ENCODE measurements at places on chromosomes 2 and 18.

GRCh38 chr2:190443778-190444481 is 35.8 kb downstream of the MFSD6 start:
- DNase-seq: no peak

DNA sequence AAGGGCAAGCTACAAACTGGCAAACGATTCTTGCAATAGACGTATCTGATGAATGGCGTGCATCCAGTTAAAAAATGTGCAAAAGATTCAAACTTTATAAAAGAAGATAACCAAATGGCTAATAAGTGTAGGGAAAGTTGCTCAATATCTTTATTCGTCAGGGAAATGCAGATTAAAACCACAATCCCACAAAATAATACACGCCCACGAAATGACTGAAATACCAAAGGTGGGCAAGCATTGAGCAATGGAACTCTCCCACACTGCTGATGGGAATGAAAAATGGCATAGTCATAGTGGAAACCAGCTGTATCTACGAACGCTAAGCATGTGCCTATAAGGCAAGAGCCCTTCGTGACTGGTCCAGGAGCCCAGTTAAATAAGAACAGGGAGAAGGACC is 168.6 kb upstream of the SIX2 start:
- DNase-seq: no peak

DNA sequence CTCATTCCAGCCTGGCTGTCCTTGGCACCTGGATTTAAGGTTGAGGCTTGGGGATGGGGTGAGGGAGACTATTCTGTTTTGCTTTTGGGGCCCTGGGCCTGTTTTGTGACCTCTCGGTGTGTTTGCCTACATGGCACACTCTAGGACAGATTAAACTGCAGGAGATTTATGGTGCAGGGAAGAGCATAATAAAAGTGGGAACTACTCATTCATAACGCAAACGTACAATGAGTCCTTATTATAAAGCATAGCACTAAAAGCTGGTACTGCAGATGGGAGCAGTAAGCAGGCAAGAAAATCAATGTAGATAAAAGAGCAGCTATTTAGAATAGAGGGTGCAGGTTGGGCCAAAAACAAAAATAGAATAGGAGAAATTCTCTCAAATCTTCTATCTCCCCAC is 238.4 kb downstream of the ACTR3 start:
- DNase-seq: no peak

- no peak for DNase-seq
Observed at GRCh38 chr2:1049691-1050090, 99.0 kb downstream of the SNTG2 start.

- DNase-seq: no peak
Observed at GRCh38 chr2:224545884-224546644, 39.1 kb downstream of the CUL3 start.

- DNase-seq: no peak
Observed at GRCh38 chr2:30645081-30645744, 162.0 kb downstream of the CAPN13 start.

- peak; percentile 37 for DNase-seq
Observed at GRCh38 chr2:111106706-111107105, 14.0 kb upstream of the BCL2L11 start.

DNA sequence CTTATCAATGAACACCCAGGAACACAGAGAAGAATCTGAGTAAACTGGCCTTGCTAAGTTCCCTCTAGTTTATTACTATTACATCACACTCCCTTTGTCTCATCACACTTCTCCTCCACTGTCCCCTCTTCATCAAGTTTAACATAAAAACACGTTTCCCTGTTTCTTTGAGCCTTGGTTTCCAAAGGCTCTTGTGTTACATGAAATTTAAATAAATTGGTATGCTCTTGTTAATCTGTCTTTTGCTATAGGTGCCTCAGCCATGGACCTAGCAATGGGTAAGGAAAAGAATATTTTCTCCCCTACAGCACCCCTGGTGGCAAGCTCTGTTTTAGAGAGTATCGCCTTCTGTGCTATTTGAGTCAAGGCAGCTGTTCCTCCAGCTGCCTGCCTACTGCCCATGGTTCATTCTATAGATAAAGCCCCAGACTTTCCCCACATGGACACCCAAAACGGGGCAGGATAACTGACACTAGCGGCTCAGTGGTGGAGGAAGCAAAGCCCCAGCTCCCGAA is 31.8 kb downstream of the TGIF1 start:
- DNase-seq: peak; percentile 48

DNA sequence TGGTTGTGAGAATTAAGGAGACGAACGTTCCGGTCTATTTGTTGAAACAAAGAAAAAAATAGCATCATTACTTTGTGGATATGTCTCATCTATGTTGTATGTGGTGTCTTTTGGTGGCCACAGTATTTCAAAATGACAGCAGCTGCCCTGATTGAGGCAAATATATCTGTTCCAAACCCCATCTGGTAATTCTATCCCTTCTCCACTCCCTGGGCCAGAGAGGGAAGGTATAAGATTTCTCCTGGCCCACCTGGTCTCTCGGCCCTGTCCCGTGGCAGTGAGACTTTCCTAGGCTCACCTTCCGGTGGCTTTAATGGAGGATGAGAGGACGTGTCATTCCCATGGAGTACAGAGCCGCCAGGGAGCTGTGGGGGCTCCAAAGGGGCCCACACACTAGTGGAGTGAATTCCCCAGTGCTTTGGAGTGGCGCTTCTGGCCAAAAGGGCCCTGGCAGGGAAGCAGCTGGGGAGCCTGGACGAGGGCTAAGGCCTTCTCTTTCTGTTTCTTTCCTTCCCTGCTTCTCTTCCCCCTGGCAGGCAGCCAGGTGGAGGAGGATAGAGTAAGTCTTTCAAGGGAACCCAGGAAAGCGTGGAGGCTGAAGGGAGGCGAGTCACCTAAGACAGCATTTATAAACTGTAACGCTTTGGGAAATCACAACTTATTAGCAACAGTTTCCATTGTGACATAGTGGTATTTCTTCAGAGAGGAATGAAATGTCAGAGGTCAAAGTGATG is 5.6 kb downstream of the FOSL2 start:
- DNase-seq: peak; percentile 48

DNA sequence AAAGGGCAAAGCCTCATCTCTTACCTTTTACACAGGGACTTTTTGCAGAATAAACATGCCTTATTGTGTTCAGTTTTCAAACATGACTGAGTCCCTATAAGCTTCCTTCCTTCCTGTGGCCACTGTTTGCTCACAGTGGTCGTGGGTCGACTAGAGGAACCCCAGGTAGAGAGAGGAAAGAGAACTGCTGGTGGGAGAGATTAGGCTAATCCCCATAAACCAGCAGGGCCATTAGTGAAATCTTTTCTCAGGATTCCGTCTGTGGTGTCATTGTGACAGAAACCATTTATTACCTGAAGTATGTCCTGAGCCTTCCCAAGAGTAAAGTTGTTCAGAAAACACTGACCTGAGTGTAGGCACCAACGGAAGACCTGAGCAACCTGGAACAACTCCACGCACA is 21.3 kb upstream of the BOD1L2 start:
- DNase-seq: no peak

DNA sequence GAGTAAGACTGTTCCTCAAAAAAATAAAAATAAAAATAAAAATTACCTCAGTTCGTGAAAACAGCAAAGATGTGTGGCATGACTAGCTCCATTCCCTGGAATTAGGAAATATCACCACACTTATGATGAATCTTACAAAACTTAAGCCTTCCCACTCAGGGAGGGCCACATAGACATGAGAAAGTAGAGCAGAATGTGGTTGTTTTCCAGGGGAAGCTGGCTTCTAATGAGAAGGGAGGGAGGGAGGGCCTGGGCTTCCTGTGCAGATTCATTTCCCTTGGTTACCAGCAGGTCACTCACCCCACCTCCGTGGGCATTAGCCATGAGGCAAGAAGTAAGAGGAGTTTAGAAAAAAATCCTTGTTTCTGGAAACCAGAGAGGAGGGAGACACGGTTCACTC is 95.9 kb upstream of the RMDN2 start:
- no peak for DNase-seq

- no peak for DNase-seq
Observed at GRCh38 chr2:138323382-138324067, 178.0 kb upstream of the SPOPL start.

GRCh38 chr2:222305516-222306392 is 7.0 kb upstream of the PAX3 start:
- DNase-seq: no peak

DNA sequence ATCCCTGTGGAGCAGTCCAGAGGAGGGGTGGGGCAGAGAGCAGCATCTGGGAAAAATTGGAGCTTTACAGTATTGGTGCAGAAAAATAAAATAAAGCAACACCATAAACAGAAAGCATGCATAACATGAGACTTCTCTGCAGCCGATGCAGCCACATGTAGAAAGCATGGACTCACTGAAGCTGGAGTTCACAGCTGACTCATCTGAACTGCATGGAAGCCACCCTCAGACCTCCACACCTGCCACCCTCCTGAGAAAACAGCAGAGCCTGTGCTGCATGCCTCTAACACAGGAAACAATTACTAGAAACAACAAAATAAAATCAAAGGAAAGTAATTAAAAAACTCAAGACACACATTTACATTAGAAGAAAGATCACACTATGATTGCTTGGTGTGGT is 169.4 kb upstream of the ALKAL2 start:
- DNase-seq: no peak

DNA sequence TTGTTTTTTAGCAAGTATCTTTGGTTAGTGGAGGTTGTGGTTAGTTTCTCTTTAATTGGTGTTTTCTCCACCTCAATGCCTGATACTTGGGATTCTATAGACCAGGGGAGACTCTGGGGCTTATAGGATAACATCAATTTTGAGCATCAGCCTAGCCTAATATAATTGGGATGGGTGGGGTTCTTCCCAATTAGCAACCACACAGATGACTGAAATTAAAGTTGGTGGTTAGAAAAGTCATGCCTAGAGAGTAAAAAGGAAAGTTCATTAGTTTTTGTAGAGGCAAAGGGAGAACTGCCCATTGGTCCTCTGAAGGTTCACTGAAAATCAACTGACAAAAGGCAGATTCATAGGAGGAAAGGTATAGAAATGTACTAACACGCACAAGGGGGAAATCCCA is 843.3 kb downstream of the TSN start:
- no peak for DNase-seq

Measured in activated CD4-positive, alpha-beta T cell treated with anti-CD3 and anti-CD28 coated beads for 36 hours (primary cell).